NCI-H460 (cell line): ENCODE measurements at places on chromosomes 1 and 21. TPM values are rescaled to one million over a fixed set of nuclear protein-coding genes. Genes with fewer than 3 reads are reported as not detected.

Gene TMEM9
- 107 and 113 TPM in 2 replicates for total RNA-seq

GRCh38 chr1:16978567-16979474 lies 1.6 kb downstream of the MFAP2 start:
- DNase-seq: no peak

Gene UMODL1
- total RNA-seq: not detected in 2 replicates

Gene KRTAP13-2
- not detected in 2 replicates for total RNA-seq

DNA sequence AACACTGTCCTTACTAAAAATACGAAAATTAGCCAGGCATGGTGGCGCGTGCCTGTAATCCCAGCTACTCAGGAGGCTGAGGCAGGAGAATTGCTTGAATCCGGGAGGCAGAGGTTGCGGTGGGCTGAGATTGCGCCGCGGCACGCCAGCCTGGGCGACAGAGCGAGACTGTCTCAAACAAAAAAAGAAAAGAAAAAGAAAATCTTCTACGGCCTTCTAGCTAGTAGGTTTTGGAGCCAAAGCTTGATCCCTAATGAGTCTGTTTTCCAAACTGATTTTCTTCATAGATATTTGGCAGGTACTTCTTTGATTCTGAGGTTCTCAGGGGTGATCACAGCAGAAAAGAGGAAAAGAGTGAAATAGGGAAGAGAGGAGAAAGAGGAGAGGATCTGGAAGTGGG lies 182.3 kb upstream of the TMEM51 start:
- DNase-seq: no peak

Gene HYI
- 15.1 and 18.0 TPM in 2 replicates for total RNA-seq

Gene TMEM200B
- 0.12 and 0.17 TPM in 2 replicates for total RNA-seq

DNA sequence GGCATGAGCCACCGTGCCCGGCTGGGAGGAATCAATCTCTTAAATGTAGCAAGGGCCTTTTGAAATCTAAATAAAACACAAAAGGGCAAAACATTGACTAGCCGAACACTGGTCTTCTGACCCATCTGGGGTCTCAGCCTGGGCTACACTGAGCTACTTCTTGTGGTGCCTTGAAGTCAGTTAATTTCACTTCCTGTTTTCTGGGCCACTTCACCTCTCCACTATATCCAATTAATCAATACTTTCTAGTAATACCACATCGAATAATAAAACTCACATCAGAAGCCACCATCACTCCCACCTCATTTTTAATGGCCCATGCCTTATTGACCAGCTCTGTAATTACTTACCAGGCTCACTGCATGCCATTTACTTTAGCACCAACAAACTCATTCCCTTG lies 138.0 kb upstream of the SAMSN1 start:
- no peak for DNase-seq

DNA sequence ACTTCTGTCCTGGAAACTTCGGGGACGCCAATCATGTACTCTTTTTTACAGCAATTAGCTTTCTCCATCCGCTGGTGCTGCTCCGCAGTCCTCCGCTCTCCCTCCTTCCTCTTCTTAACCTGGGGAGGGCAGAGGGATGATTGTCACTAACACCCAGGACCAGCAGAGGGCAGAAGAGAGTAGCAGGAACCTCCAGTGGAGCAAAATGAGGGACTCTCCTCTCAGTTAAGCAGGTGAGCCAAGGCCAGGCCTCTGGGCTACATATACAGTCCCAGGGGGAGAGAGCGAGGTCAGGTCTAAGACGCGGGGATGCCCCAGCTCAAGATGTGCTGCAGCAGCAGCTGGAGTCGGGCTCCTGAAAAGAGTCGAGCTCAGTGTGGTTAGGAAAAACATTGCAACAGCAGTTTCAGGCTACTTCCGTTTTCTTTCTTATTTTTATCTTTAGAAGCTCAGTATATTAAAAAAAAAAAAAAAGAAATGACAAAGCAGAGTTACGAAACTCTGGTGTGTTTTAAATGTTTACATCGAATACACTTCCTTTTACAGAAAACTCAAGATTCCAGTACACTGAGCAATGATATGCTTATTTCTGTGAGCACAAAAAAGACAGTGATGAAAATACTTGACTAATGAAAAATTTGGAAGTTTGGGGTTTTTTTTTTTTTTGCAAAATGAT lies 25.7 kb upstream of the NLRP3 start:
- DNase-seq: peak; percentile 85

Gene SLC9C2
- not detected in 2 replicates for total RNA-seq

DNA sequence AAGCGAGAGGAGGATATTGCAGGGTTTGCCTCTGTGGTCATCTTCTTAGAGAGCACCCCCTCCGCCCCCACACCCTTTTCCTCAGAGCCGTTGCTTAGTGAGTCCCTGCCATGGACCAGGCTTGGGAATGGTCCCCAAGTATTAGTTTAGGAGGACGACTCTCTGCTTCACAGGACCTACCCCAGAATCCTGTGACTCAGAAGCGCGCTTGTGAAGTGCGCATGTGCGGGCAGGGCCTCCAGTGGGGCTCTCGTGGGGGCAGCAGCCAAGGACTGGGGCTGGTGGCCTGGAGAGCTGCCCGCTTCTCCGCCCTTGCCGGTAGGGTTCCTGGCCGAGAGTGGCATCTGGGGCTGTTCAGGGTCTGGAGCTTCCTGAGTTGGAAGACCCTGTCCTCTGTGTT lies 37.3 kb upstream of the HMGN1 start:
- no peak for DNase-seq

DNA sequence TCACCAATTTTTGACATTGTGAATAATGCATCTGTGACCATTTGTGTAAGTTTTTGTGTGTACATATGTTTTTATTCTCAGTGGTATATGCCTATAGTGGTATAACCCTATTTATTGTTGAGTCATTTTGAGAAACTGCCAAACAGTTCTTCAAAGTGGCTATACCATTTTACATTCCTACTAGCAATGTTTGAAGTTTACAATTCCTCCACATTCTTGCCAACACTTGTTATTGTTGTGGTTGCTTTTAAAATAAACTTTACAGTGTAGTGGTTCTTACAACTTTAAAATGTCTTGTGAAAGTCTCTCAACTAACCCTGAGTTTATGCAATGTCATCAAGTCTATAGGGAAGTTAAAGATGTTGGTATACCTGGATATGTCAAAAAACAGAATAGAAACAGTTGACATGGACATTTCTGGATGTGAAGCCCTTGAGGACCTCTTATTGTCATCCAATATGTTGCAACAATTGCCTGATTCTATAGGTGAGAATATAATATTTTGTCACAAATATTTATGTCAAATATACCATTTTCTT lies 219.4 kb downstream of the LRRC40 start:
- DNase-seq: no peak
